Non-pigmented ciliary epithelial cell (primary cell): ENCODE measurements at places on chromosomes 3 and 15.

DNA sequence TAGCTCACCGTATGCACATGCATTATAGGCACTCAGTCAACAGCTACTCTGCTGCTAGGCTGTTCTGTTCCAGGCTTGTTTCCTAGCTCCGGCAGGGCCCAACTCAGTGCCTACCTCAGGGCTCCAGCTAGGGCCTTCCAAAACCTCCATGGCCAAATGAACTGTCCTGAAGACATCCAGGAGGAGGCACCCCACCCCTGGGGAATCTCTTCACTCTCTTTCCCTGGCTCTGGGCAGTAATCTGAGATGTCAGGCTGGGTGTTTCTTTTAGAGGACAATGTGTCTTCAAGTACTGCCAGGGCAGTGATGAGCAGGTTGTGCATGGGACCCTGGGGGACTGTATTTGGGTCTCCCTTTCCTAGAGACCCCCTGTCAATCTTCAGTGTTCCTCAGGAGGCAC lies 38.3 kb upstream of the TPM1 start:
- no peak for DNase-seq

DNA sequence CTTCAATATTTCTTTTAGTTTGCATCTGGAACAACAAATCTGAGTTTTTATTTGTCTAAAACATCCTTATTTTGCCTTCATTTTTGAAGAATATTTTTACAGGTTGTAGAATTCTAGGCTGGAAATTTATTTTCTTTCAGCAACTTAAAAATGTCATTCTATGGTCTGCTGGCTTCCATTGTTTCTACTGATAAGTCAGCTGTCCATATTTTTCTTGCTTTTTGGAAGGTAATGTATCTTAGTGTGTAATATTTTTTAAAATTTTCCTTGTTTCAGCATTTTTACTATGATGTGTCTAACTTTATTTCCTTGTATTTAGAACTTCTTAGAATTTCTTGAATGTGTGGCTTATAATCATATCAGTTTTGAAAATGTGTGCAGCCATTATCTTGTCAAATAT lies 37.0 kb downstream of the SEMA6D start:
- no peak for DNase-seq

GRCh38 chr3:195698325-195698646 lies 22.5 kb upstream of the MUC20 start:
- DNase-seq: no peak

DNA sequence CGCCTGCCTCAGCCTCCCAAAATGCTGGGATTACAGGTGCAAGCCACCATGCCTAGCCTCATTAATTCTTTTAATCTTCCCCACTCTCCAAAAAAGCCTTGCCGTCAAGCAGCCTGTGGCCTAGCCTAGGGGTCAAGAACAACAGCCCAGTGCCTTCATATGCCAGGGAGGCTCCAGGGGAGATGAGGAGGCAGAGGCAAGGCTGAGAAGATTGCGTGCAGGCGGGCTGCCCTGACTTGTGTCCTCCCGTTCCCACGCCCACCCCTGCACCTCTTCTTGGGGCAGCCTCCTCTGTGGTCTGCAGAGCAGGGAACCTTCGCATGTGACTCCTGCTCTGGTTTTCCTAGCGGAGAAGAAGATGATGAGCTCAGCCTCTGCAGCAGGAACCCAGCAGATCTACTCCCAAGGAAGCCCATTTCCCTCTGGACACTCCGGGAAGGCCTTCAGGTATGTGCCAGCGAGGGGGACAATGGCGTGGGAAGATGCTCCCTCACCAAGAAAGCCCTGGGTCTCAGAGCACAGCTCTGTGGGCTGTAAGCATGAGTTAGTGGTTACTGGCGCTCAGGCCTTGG lies 118.5 kb upstream of the ABHD17C start:
- no peak for DNase-seq

GRCh38 chr3:66661628-66662027 lies 160.8 kb upstream of the LRIG1 start:
- no peak for DNase-seq

GRCh38 chr3:29552051-29552450 lies 271.2 kb downstream of the RBMS3 start:
- peak; percentile 4 for DNase-seq

GRCh38 chr3:178508443-178508825 lies 27.8 kb upstream of the KCNMB2 start:
- no peak for DNase-seq

DNA sequence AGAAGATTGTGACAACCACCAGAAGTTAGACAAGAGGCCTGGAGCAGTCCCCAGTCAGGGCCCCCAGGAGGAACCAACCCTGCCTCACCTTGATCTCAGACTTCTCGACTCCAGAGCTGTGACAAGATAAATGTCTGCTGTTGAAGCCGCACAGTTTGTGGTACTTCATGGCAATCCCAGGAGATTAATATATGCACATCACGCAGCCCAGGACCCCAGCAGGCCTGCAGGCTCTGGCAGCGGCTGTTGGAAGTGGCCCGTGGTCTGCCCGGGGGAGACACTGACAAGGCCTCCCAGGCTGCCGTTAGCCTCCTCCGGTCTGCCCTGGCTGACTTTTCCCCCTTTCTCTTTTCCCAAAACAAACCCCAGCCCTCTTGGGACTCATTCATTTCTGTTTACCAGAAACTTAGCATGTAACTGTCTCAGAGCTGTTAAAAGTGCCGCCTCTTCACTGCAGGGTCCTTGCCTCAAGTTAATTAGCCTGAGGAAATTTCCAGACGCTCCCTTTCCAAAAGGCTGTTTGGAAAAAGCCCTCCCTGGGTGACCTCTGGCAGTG lies 183.5 kb upstream of the LYSMD4 start:
- no peak for DNase-seq

DNA sequence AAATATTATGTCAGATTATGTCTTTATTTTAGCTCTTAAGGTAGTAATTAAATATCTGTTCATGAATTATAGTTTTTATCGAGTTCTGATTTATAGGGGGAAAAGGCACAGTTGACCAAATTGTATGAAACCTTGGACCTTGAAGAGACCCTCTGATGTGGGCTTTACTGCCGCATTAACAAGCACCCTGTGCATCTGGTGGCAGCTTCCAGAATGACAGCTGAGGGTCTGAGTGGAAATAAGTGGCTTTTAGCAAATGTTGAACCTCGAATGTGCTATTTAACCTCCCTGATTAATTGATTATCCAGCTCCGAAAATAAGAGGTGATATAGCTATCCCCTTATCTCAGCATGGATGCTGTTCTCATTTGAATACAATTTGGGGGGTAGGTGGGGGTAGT lies 87.0 kb downstream of the TMEM108 start:
- no peak for DNase-seq

DNA sequence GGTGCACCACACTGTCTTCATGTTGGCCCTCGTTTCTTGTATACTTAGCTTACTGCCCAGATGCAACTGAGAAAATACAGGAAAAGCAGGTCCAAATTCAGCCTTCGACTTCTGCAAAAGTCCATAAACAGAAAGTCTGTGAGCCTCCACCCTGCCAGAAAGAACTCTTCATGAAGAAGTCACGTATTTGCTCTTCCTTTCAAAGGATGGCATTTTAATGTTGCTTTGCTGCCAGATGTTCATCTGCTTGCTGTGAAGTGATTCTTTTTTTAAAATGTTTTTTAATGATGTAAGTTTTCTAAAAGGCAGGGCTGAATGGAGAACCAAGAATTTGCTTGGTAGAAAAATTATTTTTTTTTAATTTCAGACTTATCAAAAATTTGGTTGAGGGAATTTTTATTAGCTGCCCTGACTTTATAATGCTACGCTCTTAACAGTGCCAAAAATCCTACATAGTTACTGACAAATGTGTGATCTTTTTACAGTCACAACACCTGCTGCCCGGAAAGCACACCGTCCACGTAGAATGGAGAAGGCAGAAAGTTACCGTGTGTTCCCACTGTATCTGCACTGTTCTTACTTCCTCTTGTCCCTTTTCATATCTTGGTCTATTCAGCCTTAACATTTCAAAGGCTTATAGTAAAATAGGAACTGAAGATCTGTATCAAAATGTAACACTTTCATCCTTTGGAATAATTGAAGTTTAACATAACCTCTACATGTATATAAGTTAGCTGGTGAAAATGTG lies 136.3 kb downstream of the LRRC28 start:
- no peak for DNase-seq

DNA sequence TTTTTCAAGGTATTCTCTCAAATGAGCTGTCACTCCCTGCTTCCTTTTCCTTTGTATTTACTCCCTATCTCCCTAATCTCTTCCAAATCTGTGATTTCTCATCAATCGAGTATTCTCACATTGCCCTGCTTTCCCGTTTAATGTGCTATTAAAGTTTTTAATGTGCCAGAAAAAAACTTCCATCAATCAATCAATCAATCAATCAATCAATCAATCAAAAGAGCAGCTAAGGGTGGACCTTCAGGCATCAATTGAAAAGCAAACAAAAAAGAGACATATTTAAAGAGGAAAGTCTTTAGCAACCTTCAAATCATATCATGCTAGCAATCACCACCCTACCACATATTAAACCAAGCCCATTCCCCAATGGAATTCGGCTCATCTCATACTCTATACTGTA lies 58.9 kb downstream of the SATB1 start:
- no peak for DNase-seq

DNA sequence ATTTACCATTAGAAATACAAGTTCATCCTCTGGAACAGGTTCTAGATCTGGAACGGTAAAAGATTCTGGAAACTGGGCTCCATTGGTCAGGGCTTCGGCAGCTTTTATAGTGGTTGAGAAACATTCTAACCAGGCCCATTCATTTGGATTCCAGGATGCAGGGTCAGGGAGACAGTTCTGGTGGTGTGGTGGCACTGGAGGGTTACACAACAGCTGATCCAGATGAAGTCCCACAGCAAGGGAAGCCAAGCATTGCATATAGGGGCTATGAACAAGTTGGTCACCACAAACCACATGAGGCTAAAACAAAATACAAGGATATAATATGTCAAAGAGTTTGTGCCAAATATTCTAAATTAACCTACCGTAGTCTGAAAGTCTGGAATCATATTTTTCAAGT lies 43.0 kb downstream of the FBXL22 start:
- DNase-seq: no peak

- no peak for DNase-seq
Observed at GRCh38 chr15:73504885-73505284, 61.9 kb downstream of the REC114 start.

DNA sequence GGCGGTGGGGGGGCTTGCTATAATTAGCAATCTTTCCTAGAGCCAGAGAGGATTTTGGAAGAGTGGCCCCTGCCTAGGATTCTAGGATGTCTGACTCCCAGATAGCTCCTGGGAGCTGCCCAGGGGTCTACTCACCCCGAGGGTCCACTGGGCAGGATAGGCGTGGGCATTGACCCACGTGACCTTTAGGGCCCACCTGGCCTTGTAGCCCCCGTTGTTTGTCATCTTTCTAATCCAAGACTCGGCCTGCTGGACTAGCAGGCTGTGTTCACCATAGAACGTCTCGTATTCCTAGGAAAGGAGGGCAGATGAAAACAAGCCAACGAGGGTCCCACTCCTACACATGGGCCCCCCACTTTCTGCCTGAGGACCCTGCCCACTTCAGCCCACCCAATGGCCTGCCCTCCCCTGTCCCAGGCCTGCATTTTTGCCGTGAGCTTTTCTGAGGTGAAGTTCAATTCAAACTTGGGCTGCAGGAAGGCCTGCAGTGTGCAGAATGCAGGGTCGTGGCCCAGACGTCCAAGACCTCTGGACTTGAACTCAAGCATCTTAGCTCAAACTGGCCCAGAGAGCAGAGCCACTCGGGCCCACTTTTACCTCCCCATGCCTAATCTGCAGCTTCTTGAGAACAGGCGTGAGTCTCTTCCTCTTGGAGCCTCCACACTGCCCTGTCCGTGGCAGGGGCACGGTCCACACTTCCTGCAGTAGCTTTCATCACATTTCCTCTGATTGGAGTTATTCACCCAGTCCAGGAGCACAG lies 41.5 kb downstream of the MUC4 start:
- no peak for DNase-seq

DNA sequence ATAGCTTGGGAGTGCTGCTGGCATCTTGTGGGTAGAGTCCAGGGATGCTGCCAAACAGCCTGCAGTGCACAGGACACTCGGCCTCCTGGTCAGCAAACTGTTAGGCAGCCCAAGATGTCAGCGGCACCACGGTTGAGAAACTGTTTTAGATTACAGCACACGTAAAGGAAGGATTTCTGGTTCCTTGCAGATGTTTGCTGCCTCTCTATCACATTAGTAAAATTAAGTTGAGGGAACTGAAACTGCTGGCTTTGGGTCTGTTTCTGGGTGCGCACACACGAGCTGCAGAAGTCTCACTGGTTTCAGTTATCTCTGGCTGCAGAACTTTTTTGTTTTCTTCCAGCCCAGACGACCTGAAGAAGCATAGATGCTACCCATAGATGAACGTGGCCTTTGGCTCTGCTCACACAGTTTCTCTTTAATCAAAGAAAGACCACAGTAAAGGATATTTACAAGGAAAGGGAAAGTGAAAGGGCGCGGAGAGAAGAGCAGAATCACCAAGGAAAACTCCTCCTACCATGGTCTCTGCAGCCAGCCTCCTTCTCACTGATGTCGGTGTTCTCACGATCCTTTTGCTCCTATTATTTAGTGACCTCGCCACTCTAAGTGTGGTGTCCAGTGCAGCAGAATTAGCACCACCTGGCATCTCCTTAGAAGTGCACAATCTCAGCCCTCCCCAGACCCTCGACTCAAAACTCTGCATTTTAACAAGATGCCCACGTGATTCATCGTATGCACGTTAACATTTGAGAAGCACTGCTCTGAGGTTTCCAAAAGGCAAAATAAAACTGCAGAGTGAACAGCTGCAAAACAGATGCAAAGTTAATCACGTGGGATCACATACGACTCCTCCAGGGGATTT lies 50.6 kb upstream of the AKAP13 start:
- DNase-seq: no peak

- no peak for DNase-seq
Observed at GRCh38 chr3:184816614-184817013, 4.6 kb downstream of the VPS8 start.

DNA sequence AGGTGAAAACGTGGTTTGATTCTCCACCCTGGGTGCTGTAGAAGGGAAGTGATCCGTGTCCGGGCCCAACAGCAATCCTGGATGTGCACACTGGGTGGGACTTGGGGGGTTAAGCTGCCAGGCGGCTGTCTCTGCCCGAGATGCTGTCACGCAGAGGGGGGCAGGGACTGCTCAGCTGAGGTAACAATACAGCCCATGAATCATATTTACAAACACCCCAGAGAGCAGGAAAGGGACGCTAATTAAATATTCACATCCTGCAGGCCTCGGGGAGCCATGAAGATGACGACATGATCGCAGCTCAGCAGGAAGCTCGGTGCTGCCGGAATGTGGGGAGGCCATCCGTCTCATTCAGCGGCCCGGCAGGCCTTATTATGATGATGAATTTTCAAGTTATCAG lies 17.9 kb upstream of the CRABP1 start:
- peak; percentile 30 for DNase-seq

DNA sequence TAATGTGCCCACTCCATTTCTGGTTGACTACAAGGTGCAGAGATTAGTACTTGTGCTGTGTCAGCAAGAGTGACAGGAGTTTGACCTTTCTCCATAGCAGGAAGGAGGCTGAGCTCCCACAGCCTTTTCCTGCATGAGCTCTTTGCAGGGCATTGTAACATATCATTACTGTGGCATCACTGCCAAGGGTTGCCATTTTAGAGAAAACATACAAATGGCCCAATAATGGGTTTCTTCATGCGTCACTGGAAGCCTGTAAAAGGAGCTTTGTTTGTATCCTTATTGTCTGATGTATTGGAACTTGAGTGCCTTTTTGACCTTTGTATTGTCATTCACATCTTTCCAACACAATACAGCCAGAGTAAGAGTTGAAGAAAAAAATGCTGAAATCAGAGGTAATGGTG lies 323.0 kb upstream of the CDIN1 start:
- no peak for DNase-seq

GRCh38 chr3:156678197-156678596 lies 3.8 kb downstream of the TIPARP start:
- DNase-seq: no peak

GRCh38 chr3:25292036-25292435 lies 136.0 kb upstream of the RARB start:
- no peak for DNase-seq
